ENCODE measurements at places on chromosomes 2 and 18.

GRCh38 chr2:241808051-241808720, 807 bp upstream of the NEU4 start:
- DNase-seq: no peak

- DNase-seq: peak; percentile 66
Measured at GRCh38 chr2:85804583-85804982, 50.8 kb downstream of the ATOH8 start.

DNA sequence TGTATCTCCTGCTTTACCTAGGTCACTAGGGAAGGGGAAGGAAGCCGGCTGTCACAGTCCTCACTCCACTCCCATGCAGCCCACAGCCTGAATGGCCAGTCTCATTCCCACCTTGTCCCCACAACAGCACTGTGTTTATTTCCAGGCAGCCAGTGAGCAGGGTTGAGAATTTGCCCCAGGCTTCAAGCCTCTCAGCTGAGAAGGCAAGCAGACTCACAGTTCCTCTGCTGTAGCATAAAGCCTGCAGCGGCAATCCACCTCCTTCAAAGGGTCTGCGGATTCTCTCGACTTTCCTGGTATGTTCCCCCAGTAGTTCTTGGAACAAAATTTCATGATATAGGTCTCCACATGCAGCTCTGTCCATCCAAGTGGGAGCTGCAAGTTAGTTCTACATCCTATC, 262.9 kb upstream of the GULP1 start:
- no peak for DNase-seq

DNA sequence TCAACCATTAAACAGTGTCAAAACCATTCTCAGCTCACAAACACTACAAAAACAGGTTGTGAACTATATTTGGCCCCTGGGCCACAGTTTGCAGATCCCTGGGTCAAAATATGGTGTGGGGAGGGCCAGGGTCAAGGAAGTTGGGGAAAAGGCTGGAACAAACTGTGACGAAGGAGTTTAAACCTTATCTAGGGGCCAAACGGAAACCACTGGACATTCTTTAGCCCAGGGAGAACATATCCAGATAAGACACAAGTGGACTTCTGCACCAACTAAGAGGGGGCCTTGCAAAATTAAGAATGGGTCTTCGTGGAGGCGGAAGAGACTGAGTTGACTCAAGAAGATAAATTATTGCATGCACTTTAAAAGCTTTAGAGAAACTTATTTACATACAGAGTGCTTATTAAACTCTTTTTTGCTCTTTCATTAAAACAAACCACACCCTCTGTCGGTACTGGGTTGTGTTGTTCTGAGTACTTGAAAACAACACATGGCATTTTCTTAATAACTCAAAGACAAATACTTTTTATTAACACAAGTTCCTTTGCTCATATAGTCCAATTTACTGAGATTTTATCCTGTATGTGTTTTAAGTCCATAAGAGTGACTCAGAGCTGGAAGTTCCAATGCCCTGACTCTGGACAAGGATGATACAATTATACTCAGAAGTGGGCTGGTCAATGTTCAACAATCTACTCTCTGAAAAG, 5.3 kb upstream of the ASAP2 start:
- peak; percentile 86 for DNase-seq

DNA sequence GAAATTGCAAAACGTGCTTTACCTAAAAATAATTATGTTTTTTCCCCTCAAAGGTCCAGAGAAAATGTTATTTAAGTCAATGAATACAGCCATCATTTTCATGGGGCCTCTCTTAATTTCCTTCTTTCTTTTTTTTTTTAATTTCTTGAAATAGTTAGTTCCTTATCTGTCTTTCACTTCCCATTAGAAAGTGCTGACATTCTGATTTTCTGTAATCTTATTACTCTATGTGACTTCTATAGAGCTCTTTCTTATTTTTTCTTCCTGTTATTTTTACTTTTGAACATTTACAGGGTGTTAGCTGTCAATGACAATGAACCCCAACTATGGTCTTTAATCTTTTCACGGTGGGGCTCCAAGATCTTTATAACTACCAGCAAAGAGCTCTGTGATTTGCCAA, 30.0 kb downstream of the CTLA4 start:
- DNase-seq: no peak

- no peak for DNase-seq
Measured at GRCh38 chr2:671787-672605, 5.2 kb downstream of the TMEM18 start.

DNA sequence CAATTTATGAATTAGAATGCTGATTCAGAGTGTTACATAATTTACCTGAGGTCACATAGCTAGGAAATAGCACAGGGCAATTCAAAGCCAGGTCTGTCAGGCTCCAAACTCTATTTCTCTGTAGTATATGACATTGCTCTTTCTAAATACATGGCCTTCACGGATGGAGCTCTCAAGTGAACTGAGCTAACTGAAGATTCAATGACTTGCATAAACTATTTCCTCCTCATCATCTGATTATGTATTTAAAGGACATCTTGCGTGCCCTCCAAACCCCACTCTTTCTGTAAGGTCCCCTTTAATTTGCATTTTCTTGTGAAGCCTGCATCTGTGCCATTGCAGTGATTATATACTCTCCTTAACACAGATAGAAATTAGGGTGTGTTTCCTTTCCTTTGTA, 537.4 kb upstream of the VRK2 start:
- no peak for DNase-seq

- no peak for DNase-seq
Measured at GRCh38 chr2:23452372-23452771, 67.4 kb downstream of the KLHL29 start.

DNA sequence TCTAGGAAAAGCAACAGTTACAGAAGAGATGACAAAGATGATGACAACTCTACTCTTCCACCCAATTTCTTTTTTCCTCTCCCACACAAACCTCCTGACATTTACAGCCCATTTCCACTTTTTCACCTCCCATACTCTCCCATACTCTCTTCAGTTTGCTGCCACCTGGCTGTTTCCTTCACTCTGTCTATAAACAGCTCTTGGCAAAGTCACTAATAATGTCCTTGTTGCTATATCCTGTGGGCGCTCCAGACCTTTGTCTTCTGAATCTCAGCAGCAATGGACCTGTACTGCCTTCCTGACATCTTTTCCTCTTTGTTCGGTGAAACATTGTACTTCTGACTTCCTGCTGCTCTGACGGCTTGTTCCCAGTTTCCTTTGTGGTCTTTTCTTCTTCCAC, 60.7 kb upstream of the CAVIN2 start:
- no peak for DNase-seq

- DNase-seq: peak; percentile 0
Measured at GRCh38 chr2:123303731-123304130, 721.4 kb upstream of the CNTNAP5 start.

DNA sequence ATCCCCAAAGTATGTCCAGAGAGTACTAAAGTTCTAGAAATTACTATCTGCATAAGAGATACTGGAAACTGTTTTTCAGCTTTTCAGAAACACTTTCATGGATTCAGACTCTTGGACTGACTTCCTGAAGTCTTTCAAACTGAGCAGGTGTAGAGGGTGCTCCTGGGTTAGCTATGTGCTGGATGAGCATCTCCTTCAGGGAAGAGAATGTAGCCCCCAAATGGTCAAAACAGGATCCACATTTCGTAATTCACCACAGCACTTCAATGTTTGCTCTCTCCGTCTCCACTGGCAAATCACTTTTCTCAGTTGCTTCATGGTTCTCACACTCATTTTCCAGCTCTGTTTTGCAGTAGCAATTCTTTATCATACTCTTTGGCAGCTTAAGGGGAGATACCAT, 23.2 kb upstream of the SATB2 start:
- no peak for DNase-seq

DNA sequence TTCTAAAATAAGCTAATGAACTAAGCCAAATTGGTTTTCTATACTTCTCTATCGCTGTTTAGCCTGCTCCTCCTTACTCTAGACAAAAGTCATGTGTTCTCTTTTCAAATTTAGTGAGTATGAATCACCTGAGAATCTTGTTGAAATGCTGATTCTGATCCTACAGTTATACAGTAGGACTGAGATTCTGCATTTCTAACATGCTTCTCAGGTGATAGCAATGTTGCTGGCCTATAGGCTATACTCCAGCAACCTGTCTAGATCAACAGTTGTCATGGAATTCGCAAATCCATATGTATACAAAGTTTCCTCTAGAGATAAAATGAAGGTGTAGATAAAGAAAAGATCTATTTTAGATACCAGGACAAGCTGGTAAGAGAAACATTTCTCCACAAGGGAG, 62.9 kb downstream of the MEMO1 start:
- no peak for DNase-seq

GRCh38 chr18:55321265-55322177, 266.5 kb downstream of the TCF4 start:
- DNase-seq: peak; percentile 95

- no peak for DNase-seq
Measured at GRCh38 chr2:231524477-231525247, 5.6 kb downstream of the NMUR1 start.

- no peak for DNase-seq
Measured at GRCh38 chr2:96353032-96353561, 17.5 kb downstream of the NCAPH start.

- no peak for DNase-seq
Measured at GRCh38 chr2:14693874-14694273, 61.4 kb downstream of the LRATD1 start.

DNA sequence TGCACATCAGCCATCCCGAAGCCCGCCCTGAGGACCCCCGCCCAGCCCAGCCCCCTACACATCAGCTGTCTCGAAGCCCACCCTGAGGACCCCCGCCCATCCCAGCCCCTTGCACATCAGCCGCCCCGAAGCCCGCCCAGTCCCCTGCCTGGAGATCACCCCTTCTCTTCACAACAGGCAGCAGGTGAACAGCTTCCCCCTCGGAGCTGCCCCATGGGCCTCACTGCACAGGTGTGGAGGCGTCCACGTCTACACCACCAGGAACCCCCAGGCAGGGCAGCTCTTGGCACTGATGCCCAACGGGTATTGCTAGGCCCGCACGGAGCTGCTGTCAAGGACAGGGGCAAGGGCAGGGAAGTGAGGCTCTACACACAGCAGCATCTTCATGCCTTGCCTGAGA, 137.6 kb downstream of the HDAC4 start:
- DNase-seq: no peak

- DNase-seq: no peak
Measured at GRCh38 chr18:45284851-45285250, 330.4 kb upstream of the SLC14A2 start.

- DNase-seq: no peak
Measured at GRCh38 chr18:36303211-36303844, 5.8 kb downstream of the FHOD3 start.

GRCh38 chr2:225103737-225104141, 61.5 kb upstream of the DOCK10 start:
- DNase-seq: peak; percentile 78

- DNase-seq: peak; percentile 66
Measured at GRCh38 chr2:70946832-70947442, 11.2 kb downstream of the ATP6V1B1 start.

DNA sequence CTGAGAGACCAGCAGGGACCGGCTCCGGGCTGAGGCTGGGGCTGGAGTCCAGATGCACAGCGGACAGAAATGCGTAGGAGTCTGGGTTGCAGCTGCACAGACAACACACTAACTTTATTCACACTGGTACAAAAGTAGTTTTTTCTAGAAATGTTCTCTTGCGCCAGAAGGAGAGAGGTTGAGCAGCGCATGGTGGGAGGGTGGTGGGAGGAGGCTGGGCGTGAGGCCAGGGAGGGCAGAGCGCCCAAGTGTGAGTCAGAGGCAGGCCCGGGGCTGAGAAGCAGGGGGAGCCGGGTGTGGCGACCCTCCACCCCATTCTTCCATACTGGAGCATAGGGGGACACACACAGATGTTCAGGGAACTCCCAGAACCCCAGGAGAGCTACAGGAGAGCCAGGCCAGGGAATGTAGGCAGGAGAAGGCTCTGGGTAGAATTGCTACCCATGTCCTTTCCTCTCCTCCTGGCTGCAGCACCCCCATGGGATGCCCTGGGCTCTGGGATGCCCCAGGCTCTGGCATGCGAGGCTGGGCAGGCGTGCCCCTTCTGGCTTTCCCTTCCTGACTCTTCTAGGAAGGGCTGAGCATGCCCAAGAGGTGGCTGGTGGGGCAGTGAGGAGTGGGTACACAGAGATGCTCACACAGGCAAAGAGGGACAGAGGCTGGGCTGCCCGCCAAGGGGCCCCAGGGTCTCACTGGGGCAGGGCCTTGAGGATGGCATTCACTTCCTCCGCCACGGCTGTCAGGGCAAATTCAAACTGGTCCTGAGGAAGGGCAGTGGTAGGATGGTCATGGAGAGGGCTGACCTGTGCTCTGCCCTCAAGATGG, 10.6 kb downstream of the DNAJB2 start:
- peak; percentile 60 for DNase-seq

- no peak for DNase-seq
Measured at GRCh38 chr2:207960090-207960489, 65.2 kb downstream of the PLEKHM3 start.

- DNase-seq: no peak
Measured at GRCh38 chr2:127456960-127457359, 38.7 kb downstream of the PROC start.

DNA sequence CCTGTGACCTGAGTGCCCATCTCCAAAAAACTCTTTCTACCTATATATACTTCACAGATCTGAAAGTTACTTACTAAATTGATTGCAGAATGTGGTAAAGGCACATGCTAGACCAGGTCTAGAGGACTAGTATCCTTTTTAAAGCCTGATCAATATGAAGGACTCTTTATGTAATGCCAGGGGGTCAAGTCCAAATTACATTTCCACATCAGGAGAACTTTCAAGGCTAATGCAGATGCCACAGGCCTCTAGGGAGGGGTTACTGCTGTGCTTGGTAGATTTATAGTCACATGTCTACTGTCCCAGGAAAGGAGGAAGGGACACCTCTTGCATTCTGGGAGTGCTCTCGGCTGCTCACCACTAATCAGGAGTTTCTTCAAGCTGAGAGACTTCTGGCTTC, 118.4 kb upstream of the NOSTRIN start:
- no peak for DNase-seq

- DNase-seq: no peak
Measured at GRCh38 chr2:32768387-32769174, 140.7 kb downstream of the TTC27 start.

- DNase-seq: no peak
Measured at GRCh38 chr2:85690932-85691331, 3.2 kb upstream of the GNLY start.

GRCh38 chr18:61616111-61616610, 276.6 kb downstream of the RNF152 start:
- DNase-seq: no peak

Measured in ELR (cell line).